Hepatocyte (in vitro differentiated cells): ENCODE measurements at places on chromosomes 5 and 9.
A peak's percentile ranks its signal among the peaks of the same experiment; 100 is the strongest.

DNA sequence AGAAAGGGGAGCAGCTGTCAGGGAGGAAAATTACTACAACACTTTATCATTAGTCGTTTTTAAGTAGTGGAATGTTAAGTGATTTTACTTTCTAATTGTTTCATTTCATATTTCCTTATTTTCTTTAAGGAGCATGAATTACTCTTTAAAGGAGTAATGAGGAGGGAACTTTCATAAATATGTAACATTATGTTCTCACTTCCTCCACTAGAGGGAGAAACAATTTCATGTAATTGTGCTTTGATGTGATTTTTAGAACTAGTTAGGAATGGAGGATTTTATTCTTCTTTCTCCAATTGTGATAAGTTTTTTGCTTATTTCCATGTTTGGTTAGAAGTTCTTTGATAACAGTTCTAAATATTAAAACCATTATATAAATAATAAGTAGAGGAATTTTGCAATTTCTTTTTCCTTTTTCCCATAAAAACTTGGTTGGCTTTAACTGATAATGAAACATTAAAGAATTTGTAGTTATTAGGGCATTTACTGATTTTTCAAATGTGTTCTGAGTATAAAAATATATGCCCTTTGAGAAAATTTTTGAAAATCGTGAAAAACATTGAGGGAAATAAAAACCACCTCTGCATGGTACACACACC is 25.6 kb downstream of the CEP78 start:
- peak; percentile 31 for DNase-seq

- no peak for DNase-seq
Measured at GRCh38 chr9:131227959-131228460, 48.3 kb downstream of the FAM78A start.

- DNase-seq, result no peak
Measured at GRCh38 chr9:122151267-122151828, 8.2 kb downstream of the NDUFA8 start.

- peak; percentile 35 for DNase-seq
Measured at GRCh38 chr5:173789031-173789920, 98.9 kb upstream of the CPEB4 start.

DNA sequence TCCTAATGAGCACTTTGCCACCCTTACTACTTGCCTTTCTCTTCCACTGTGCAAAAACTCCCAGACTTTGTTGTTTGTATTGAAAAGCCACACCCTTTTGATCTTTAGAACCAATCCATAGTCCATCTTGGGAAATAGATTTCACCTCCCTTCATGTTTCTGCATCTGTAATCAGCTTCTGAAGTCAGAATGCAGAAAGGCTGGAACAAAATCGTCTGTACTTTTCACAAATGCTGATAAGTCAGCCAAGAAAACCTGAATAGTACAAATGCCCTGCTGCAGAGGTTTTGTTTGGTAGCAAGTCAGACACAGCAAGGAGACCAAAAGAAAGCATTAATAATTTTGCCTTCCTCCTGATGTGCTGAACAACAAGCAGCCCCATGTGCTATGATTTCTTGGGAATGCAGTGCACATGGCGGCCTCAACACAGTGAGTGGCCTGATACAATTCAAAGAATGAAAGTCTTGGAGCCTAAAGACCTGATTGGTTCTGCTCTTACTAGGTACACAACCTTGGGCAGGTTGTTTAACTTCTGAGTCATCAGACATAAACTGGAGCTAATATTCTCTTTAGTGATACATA is 59.2 kb upstream of the STK32A start:
- DNase-seq, result peak; percentile 30

DNA sequence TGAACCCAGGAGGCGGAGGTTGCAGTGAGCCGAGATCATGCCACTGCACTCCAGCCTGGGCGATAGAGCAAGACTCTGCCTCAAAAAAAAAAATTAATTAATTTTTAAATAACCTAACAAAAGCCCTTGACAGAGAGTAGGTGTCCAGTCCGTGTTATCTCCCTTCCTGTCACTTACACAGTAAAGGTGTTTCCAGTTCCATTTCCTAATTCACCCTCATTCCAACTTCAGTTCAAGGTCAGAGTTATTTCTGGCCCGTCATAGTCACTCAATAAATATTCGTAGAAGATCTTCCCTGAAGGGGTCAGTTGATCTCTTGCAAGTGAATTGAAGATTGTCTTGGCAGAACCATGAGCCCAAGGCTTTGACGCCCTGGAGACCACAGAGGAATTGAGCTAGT is 16.4 kb upstream of the ERGIC1 start:
- DNase-seq, result no peak

DNA sequence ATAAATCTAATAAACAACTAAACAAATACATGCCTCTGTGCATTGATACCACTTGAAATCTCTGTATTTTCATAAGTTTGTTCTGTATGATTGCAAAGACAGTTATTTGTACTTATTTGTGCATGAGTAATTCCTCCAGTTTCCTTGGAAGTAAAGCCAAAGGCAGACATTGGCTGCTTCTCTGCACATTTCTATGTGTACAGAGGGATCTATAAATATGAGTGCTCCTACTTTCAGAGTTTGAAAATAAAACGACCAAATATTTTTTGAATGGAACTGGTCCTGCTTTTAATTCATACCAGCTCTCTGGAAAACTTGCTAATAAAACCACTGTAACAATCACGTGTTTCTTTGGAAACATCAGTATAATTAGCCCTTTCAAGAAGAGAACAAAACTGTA is 306.5 kb downstream of the MAN2A1 start:
- no peak for DNase-seq

DNA sequence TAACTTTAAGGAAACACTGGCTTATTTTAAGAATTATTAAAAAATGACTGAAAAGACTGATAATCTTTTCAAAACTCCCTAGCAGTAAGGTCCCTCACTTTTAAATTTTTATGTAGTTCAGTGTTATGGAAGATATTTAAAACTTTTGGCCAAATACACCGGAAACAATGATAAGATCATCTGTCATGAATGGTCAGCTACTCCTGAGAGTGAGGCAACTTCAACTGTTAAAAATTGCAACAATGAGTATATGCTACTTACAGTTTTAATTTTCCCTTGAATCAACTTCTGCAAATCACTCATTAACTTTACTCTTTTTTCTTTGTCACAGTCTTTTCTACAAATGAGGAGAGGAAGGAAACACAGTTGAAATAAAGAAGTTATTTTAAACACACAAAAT is 10.8 kb downstream of the PUM3 start:
- no peak for DNase-seq

GRCh38 chr9:109904666-109905065 is 124.7 kb downstream of the PALM2AKAP2 start:
- DNase-seq, result no peak

- DNase-seq, result no peak
Measured at GRCh38 chr9:132108728-132109127, 29.1 kb upstream of the MED27 start.

DNA sequence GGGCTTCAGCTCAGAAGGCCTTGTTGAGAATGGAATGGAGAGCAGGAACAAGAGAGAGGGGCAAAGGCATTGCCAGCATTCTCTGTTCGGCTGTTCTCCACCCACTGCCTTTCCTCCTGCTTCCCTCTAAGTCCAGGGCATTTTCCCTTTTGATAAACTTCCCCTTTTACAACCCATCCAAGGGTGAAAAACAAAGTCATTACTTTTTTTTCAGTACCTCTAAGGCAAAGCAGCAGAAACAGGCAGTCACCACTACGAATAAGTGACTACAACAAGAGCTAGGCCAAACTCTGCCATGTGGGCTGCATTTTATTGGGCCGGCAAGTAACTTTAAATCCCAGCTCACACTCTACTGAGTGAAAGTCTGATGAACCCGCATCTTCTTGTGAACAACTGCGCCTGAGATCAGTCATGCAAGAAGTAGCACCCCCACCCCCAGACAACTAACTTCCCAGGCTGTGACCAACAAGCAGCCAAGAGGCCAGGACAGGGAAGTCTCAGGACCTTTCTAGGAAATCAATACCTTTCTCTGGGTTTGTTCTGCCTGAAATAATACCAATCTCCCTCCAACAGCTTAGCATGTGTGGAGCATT is 13.1 kb downstream of the IL7R start:
- no peak for DNase-seq

DNA sequence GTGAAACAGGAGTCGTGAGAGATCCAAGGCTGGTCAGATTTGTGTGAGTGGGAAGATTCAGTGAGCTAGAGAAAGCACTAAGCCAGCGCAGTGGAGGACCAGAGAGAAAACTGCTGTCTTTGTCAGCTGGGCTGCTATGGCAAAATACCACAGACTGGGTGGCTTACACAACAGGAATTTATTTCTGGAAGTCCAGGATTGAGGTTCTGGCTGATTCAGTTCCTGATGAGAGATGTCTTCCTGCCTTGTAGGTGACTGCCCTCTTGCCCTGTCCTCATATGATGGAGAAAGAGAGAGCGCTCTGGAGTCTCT is 24.2 kb upstream of the ANKRD33B start:
- DNase-seq, result no peak

- DNase-seq, result peak; percentile 39
Measured at GRCh38 chr5:55220433-55221185, 6.5 kb downstream of the MCIDAS start.

DNA sequence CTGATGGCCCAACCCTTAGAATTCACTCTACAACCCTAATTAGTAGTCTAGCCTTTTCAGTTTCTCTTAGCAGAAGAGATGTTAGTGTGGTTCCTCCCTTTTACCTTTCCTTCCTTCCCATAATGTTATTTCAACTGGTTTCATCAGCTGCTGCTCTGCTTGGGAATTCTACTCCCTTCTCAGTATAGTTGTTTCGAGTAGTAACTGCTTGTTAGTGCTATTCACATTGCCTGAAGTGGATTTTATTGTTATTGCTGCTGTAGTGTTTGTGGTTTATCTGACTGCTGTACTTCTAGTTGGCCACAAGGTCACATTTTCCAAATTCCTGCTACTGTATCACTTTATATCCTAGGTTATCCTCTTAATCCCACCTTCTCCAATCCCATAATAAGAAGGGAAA is 29.7 kb downstream of the SMIM15 start:
- DNase-seq, result no peak

DNA sequence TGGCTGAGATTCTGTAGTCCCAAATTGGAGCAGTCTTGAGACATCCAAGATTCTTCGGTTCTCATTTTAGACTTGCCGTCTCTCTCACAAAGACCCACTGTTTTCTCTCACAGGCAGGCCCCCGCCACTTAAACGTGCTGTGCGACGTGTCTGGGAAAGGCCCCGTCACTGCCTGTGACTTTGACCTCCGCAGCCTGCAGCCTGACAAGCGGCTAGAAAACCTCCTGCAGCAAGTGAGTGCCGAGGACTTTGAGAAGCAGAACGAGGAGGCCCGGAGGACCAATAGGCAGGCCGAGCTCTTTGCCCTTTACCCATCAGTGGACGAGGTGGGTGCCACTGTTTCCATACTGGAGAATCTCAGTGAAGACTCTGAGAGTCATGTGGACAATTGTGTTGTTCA is 97.2 kb downstream of the DOCK8 start:
- DNase-seq, result no peak

DNA sequence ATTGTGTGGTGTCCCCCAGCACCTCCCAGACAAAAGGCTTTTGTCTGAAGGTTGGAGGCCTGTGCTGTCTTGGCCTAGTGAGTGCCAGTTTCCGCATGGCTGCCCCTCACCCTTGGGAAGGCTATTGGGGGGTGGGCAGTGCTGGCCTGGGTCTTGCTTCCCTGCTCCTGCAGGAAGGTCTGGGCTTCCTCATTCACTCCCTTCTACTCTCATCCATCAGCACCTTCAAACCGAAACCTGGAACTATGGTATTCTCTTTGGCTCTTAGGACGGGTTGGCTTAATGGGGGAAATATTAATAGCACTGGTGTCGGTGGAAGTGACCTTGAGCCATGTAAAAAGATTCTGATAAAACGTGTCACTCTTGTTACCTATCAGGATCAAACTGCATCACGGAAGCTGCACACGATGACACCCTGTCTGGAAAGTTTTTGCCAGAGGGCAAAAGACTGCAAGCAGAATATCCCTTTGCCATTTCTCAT is 34.0 kb upstream of the GLRX start:
- DNase-seq, result no peak

GRCh38 chr5:142280066-142281007 is 44.5 kb downstream of the SPRY4 start:
- DNase-seq, result peak; percentile 37

DNA sequence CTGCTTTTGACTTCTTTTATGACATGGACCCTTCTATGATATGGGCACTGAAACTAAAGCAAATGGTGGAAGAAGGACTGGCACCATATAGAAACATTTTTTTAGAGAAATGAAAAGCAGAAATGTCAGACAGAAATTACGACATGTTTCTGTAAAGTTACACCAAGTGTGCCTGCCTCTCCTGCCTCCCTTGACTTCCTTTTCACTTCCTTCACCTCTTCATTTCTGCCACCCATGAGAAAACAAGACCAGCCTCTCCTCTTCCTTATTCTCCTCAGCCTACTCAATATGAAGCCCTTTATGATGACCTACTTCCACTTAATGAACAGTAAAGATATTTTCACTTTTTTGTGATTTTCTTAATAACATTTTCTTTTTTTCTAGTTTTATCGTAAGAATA is 44.5 kb downstream of the ERCC6L2 start:
- no peak for DNase-seq

DNA sequence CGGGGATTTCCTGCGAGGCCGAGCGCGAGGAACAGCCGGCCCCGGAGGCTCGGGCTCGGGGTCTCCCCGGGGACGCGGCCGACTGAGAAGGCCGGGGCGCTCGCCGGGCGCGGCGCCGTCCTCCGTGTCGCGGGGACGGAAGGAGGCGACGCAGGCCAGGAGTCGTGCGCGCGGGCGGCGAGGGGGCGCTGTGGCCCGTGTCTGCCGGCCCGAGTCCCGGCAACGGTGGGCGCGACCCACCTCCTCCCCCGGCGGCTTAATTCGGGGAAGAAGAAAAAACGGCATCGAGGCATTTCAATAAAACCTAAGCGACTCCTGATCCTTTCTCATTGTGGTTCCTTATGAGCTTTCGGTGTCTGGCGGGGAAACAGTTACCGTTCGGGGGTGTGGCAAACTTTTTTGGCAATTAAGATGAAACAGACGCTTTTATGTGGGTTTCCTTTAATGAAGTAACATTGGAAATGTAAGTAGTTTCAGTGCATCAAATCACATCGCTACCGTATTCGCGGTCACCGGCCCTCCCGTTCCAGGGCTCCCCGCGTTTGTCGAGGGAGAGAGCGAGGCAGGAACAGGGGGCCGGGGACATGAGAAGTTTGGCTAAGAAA is 3.7 kb upstream of the IRX2 start:
- DNase-seq, result peak; percentile 55

DNA sequence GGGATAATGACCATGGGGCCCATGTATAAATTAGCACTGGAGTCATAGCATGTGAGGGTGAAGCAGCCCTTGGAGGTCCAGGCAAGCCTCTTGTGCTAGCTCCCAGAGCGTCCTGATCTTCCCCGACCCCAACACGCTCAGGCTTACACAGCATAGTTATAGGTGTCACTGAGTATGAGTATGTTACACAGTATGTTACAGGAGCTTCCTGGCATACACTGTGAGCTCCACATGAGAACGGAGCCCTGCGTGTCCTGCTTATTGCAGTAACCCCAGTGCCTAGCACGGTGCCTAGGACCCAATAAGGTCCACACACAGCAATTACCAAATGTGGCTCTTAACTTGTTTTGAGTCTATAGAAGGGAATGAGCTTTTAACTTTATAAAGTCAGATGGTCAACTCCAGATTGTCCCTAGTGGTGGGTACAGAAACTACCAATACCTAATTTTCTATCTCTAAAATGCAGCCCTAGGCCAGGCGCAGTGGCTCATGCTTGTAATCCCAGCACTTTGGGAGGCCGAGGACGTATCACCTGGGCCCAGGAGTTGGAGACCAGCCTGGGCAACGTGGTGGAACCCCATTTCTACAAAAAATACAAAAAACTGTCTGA is 64.1 kb downstream of the PLAC8L1 start:
- no peak for DNase-seq

- no peak for DNase-seq
Measured at GRCh38 chr9:78828521-78828920, 531.6 kb downstream of the PSAT1 start.
